ENCODE measurements at places on chromosomes 1 and 21.
A peak's percentile ranks its signal among the peaks of the same experiment; 100 is the strongest.

GRCh38 chr21:37458669-37459276 lies 92.2 kb downstream of the DYRK1A start:
- no peak overlapping the region for H3K4me3 ChIP-seq
- peak overlapping the region; percentile 64 for H3K27ac ChIP-seq
- H3K36me3 ChIP-seq, result no peaks in the 10 kb centered on the region
- H3K27me3 ChIP-seq, result peaks cover 5% of the 10 kb centered on the region
- no peak for DNase-seq

- H3K27ac ChIP-seq, result no peak overlapping the region
- no peaks in the 10 kb centered on the region for H3K36me3 ChIP-seq
- no peaks in the 10 kb centered on the region for H3K27me3 ChIP-seq
- H3K4me1 ChIP-seq, result no peaks in the 10 kb centered on the region
- DNase-seq, result no peak
These were observed 247.7 kb upstream of the PTBP2 start for GRCh38 chr1:96473791-96474434.

DNA sequence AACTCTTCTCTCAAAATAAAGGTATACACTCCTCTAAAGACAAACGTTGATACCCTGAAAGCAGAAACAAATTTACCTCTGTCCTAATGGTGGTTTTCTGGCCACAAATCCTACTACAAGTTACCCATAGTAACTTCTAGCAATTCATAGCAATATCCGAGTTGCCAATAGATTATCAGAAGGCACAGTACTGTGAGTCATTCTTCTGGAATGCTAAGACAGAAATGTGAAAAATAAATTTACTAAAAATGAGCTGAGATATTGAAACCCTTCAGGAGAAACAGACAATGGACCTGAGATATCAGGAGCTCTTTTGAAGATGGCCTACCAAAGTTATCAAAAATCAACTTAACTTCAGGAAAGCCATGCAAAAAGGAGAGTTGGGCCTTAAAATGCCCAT lies 715.0 kb upstream of the ADAMTS5 start:
- no peak overlapping the region for H3K4me3 ChIP-seq
- no peaks in the 10 kb centered on the region for H3K27me3 ChIP-seq
- no peak for DNase-seq
- H3K4me1 ChIP-seq, result peaks cover 23% of the 10 kb centered on the region

DNA sequence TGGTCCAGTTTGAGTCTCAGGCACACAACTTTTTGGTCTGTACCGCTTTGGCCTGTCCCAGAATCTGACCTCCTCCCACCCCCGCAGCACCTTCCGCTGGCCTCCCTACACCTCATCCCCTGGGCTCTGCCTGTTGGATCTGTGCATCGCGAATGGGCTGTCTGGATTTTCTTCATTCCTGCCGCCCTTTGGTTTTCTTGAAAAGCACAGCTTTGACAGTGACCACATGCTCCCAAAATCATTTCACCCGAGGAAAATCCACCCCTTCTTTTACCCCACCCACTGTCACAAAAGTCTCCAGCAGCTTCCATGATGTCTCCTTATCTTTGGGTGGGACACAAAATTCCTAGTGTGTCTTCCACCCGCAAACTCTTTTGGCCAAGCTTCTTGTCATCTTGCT lies 65.0 kb upstream of the SSX2IP start:
- no peak for DNase-seq
- H3K27ac ChIP-seq, result no peak overlapping the region
- H3K36me3 ChIP-seq, result no peaks in the 10 kb centered on the region
- peaks cover 4% of the 10 kb centered on the region for H3K27me3 ChIP-seq
- no peak overlapping the region for H3K4me3 ChIP-seq
- H3K4me1 ChIP-seq, result peaks cover 61% of the 10 kb centered on the region

Data from HFFc6 (cell line).